ENCODE measurements at places on chromosomes 2 and 18. TPM values are rescaled to one million over a fixed set of nuclear protein-coding genes. Genes with fewer than 3 reads are reported as not detected.

The SERPINB7 gene
- total RNA-seq: not detected

DNA sequence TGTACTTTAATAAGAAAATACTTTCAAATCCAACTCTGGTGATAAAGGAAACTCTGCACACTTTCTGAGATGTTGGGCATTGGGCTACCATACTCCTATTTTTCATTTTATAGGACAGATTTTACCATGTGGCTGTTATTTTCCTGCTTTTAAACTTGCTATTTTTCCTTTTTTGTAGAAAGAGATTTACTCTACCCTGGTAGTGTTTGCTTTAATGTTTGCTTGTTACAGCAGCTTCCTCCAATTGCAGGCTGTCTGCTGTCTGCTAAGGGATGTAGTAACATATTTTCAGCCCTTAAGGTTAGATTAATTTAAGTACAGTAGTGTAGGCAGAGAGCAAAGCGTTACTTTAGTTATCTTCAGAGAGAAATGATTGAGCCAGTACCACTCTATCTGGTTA lies 38.6 kb downstream of the MARCHF7 start:
- peaks cover 14% of the 10 kb centered on the region for H3K4me1 ChIP-seq
- DNase-seq: no peak
- no peaks in the 10 kb centered on the region for H3K27me3 ChIP-seq
- H3K4me3 ChIP-seq: no peak overlapping the region
- peaks cover 45% of the 10 kb centered on the region for H3K36me3 ChIP-seq

The PSD4 gene
- 388 TPM for total RNA-seq

The ELOA2 gene
- total RNA-seq: not detected

DNA sequence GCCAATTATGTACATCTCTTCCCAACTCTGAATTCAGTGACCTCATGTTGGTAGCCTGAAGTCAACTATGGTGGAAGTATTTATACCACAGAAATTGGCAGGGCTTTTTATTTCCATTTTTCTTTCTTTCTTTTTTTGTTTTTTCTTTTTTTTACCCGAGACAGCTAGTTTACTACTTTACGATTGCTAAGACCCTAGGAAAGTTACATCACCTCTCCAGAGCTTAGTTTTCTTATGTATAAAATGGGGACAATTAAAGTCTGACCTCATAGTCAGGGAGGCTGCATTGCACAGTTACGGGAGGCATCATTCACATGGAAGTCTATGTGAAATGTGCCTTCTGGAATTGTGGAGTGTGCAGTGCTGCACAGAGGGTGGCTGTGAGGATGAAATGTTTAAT lies 194.3 kb downstream of the MTX2 start:
- H3K27ac ChIP-seq: no peak overlapping the region
- DNase-seq: no peak
- no peak overlapping the region for H3K4me3 ChIP-seq
- no peaks in the 10 kb centered on the region for H3K36me3 ChIP-seq
- peaks cover 1% of the 10 kb centered on the region for H3K4me1 ChIP-seq

- H3K4me3 ChIP-seq: no peak overlapping the region
- no peak overlapping the region for H3K27ac ChIP-seq
- H3K27me3 ChIP-seq: no peaks in the 10 kb centered on the region
Observed at GRCh38 chr18:39480494-39481195, 1915.0 kb upstream of the CELF4 start.

The IL36A gene
- total RNA-seq: not detected

DNA sequence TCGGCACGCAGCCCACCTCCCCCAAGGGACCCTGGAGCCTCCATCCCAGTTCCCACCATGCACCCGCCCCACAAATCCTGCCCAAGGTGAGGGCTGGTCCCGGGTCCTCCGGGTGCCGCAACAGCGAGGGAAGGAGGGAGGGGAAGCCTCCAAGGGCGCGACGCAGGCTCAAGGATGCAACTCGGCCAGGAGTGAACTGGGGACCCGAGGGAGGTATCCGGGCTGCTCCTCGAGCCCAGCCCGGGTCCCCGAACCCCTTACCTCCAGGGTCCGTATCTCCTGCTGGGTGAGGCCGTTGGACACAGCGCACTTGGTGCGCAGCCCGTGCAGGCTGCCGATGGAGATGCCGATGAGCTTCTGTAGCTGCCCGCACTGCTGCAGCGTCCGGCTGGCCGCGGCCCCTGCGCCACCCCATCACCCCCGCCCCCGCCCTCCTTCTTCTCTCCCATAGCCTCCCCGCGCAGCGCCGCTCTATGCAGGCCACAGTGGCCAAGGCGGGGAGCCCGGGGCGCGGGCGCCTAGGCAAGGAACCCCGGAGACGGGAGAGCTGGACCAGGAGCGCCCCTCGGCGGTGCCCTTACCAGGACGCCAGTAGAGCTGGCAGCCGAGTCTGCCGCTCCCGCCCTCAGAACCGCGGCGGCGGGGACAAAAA lies 124.1 kb downstream of the ANKRD30BL start:
- no peak overlapping the region for H3K27ac ChIP-seq
- H3K4me1 ChIP-seq: peaks cover 2% of the 10 kb centered on the region
- H3K4me3 ChIP-seq: no peak overlapping the region
- DNase-seq: no peak
- peaks cover 31% of the 10 kb centered on the region for H3K27me3 ChIP-seq

- no peaks in the 10 kb centered on the region for H3K36me3 ChIP-seq
- H3K27me3 ChIP-seq: peaks cover 34% of the 10 kb centered on the region
- no peak overlapping the region for H3K4me3 ChIP-seq
- H3K27ac ChIP-seq: no peak overlapping the region
Observed at GRCh38 chr18:13834496-13835015, 10.6 kb downstream of the MC5R start.

The RAX gene
- not detected for total RNA-seq

DNA sequence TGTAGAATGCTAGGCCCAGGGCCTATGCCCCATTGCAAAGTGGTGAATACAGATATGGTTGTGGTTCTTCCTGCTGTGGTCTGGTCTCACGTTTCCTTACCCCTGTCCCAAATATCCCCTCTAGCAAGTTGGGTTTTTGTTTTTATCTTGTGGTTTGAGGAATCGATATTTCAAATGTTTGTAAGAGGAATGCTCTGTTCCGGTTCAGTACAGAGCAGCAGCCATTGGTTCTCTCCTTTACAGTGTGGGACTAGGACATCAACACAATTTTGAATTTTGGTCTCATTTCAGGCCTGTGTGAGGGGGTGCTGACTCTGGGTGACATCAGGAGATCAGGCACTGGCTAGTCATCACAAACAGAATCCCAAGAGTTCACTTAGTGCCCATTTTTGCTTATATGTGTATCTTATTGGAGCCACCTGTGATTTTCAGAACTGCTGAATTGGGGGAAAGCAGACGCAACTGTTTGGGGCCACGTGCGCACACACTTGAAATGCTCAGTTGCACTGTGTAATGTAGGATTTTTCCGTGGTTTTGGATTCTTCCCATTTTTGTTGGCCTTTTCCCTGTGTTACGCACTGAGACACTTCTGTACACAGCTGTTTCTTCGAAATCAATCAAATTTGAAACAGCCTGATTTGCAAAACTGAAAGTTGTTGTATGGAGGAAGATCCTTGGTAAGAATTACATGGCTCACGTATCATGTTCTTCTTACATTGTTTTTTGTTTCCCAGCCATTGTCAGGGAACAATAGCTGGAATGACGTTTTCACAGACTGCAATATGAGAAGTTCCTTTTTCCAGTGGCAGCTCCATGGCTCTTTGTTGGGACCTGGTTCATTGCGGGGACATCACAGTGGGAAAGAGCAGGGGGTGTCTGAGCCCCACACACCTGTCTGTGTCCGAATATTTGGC lies 8.6 kb downstream of the SH3BP4 start:
- H3K4me1 ChIP-seq: no peaks in the 10 kb centered on the region
- peaks cover 8% of the 10 kb centered on the region for H3K27me3 ChIP-seq
- H3K27ac ChIP-seq: no peak overlapping the region
- H3K36me3 ChIP-seq: no peaks in the 10 kb centered on the region
- H3K4me3 ChIP-seq: no peak overlapping the region

- no peaks in the 10 kb centered on the region for H3K4me1 ChIP-seq
- no peaks in the 10 kb centered on the region for H3K27me3 ChIP-seq
- no peak overlapping the region for H3K4me3 ChIP-seq
- H3K36me3 ChIP-seq: no peaks in the 10 kb centered on the region
- DNase-seq: no peak
Observed at GRCh38 chr18:73714466-73714865, 433.2 kb downstream of the FBXO15 start.

GRCh38 chr2:195238826-195239225 lies 418.2 kb upstream of the SLC39A10 start:
- H3K4me3 ChIP-seq: no peak overlapping the region
- H3K4me1 ChIP-seq: no peaks in the 10 kb centered on the region
- no peak overlapping the region for H3K27ac ChIP-seq
- DNase-seq: no peak
- H3K27me3 ChIP-seq: no peaks in the 10 kb centered on the region

DNA sequence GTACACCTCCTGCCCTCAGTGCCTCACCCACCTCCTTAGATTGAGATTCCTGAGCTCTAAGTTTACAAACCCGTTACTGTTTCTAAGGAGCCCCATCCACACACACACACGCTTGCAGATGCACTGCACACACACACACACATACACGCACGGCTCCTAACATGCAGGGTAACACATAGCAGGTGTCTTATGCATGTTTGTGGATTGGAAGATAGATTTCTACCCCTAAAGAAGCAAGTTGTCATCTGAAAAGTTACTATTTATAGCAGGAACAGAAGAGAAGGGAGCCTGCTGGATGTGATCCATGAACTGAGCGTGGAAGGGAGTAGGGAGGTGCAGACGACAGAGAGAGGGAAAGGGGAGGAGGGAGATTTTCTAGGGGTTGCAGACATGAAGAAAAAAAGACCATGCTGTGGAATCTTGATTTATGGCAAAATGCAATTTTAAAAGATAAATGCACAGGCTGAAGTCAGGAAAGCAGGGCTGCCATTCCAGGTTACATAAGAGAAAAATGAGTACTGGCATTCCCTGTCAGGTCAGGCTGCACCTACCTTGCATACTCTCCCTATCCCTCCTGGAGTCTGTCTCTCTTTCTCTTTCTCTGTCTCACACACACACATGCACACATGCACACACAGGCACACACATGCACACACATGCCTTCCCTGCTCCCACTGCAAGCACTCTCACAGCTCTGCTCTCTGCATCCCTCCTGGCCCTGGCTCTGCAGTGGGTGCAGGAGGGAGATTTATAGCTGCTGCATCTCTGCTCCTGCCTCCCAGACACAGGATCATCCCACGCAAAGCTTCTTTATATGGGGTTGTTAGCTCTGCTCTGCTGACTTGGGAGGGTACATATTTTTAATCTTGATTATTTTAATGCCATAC lies 192.6 kb upstream of the MYT1L start:
- H3K27ac ChIP-seq: no peak overlapping the region
- H3K27me3 ChIP-seq: no peaks in the 10 kb centered on the region
- H3K4me1 ChIP-seq: no peaks in the 10 kb centered on the region
- no peak overlapping the region for H3K4me3 ChIP-seq
- DNase-seq: no peak

The PDCD1 gene
- 4.1 TPM for total RNA-seq

The CRYGD gene
- not detected for total RNA-seq

DNA sequence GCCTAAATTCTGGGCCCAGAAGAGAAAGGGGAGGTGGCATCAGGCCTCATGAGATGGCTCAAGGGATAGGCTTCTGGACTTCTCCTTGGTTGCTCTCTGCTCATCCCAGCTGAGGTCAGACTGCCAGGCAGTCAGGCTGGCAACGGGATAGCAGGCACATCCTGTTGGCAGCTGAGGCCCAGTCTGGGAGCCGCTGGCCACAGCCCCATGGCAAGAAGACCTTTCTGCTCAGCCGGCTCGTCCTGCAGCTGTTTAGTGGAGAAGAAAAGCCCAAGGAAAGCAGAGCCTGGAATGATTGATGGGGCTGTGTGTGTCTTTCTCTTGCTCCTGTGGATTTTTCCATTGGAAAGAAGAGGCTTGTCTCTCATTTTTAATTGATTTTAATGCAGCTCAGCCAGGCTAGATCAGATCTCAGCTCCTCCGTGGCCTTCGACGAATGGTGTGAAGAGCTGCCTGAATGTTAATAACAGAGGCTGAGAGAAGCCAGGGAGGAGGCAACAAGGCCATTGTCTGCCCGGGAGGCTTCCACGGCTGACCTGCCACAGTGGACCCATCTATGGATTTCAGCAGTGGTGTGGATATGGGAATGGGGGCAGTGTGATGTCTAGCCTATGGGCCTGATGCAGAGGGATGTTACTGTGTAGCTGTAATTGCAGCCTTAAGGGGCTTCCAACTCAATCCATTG lies 99.5 kb downstream of the HS1BP3 start:
- no peak overlapping the region for H3K27ac ChIP-seq
- H3K27me3 ChIP-seq: peaks cover 6% of the 10 kb centered on the region
- H3K4me3 ChIP-seq: no peak overlapping the region
- peaks cover 7% of the 10 kb centered on the region for H3K4me1 ChIP-seq

DNA sequence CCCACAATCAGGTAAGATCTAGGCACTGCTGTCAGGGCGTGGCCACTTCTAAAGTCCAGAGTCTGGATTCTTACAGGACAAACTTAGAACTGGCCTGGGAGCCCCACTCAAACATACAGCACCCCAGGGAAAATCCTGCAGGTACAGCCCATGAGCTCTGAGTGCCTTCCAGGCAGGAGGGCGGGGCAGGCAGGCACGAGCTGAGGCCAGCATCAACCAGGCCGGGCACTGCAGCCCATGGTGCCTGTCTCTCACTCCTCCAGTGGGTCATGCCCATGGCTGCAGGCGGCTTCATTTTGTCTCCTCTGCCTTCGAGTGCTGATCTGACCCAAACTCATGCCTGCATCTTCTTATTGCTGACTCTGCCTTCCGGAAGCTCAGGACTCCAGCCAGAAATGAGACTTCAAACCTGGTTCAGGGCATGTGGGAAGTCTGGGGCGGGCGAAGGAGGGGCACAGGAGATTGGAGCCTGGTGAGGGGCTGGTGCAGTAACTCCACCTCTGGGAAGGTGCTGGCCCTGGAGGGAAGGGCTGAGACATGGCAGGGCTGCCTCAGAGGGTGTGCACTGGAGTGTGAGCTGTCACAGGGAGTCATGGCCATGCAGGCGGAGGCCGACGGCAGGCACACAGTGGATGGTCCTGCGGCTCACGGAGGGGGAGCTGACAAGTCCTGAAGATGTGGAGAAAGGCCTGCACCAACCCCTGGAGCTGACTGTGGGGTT lies 40.5 kb downstream of the HS6ST1 start:
- H3K27ac ChIP-seq: no peak overlapping the region
- no peak for DNase-seq
- H3K27me3 ChIP-seq: no peaks in the 10 kb centered on the region
- peaks cover 12% of the 10 kb centered on the region for H3K36me3 ChIP-seq

- H3K27ac ChIP-seq: no peak overlapping the region
- no peaks in the 10 kb centered on the region for H3K4me1 ChIP-seq
- H3K27me3 ChIP-seq: no peaks in the 10 kb centered on the region
Observed at GRCh38 chr2:234650911-234651310, 154.0 kb upstream of the ARL4C start.

The PLCD4 gene
- total RNA-seq: 0.53 TPM

All from activated CD8-positive, alpha-beta memory T cell treated with anti-CD3 and anti-CD28 coated beads, Interleukin-2, amount 10 ng/mL, durations not matched to agents 7 days and 5 days (primary cell).